ENCODE measurements at places on chromosomes 11 and 22.

GRCh38 chr11:59380263-59381059 lies 21.8 kb downstream of the OR5AN1 start:
- DNase-seq, result no peak

GRCh38 chr11:126578021-126578420 lies 222.5 kb downstream of the ST3GAL4 start:
- no peak for DNase-seq

GRCh38 chr11:45930031-45930794 lies 7.8 kb downstream of the LARGE2 start:
- DNase-seq, result no peak

- no peak for DNase-seq
These were observed 26.7 kb downstream of the ZBTB16 start for GRCh38 chr11:114085965-114086793.

GRCh38 chr22:19519041-19519926 lies 4.9 kb downstream of the CLDN5 start:
- DNase-seq, result no peak
